ENCODE measurements at places on chromosomes 16 and 17.

DNA sequence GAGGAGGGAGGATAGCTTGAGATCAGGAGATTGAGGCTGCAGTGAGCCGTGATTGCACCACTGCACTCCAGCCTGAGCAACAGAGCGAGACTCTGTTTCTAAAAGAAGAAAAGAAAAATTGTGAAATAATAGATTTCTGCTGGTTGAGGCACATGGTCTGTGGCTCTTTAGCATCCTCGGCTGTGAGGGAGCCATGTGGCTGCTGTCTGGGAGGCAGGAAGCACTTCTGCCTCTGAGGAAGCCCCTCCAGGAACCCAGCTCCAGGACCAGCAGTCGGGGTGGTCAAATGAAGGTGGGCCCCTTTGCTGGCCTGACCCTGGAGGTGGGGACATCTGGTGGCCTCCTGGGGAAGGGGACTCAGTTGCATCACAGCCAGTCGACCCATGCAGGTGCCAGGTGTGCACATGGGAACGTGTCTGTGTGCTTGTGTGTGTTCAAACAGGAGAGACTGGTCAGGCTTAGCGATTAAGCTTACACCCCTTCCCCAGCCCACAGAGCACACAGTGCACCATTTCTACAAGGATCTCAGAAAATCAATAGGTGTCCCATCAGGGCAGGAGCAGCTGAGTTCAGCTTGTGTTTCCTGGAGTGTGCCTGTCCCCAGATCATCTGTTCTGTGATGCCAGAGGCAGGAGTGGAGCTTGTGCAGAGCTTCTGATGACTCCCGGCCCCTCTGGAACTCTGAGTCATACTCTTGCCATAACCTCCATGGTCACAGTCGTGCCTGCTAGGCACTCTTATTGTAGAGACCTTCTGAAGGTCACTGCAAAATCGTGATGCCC, 24.3 kb upstream of the MGAT5B start:
- no peak for DNase-seq

DNA sequence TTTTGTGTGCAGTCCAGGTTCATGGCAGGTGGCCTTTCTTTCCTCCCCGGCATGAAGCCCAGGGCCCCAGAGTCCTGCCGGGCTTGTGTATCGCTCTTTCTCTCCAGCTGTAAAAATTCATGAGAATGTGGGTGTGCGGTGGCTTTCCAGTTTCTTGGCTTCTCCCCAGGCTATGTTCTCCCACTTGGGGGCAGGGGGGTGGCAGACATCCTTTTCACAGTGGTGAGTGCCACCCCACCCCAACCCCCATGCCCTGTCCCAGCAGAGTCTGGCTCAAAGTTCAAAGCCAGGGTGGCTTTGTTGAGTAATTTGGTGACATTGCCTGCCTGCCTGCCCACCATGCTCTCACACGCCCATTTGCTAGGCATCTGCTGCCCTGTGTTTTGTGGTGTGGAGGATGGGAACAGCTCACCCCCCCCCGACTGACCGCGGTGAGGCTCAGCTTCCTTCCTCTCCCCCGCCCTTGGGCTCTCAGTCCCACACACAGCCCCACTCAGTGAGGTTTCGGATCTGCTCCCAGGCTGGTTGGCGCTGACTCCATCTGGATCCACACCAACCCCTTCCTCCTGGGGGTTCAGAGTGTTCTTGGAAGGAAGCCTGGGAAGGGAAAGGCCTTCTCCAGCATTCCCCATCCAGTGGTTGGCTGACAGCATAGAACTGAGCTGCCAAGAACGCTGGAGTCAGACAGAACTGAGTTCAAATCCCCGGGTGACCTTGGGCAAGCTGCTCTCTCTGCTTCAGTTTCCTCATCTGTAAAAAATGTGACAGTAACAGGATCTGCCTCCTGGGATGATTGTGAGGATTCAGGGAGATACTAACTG, 36.0 kb downstream of the CHD9 start:
- DNase-seq: peak; percentile 99

GRCh38 chr16:9123871-9124270, 32.4 kb downstream of the HAPSTR1 start:
- DNase-seq: no peak

DNA sequence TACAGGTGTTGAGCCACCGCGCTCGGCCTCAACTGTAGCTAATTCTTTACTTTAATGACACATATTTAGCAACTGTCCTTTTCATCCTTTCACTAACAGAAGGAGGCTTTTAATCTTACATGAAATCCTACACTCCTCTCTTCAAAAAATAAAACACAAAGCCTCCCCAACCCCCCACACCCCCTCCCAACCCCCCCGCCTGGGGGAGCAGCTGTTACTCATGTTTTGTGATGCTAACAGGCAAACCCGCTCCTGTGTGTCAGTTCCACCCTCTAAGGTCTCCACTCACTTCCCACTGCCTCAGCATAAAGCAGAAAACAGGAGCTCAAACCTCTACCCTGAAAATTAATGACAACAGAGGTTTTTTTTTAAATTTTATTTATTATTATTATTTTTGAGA, 55.4 kb upstream of the SLC25A19 start:
- no peak for DNase-seq

- DNase-seq: no peak
Measured at GRCh38 chr16:3137267-3137666, 2.4 kb downstream of the ZNF213 start.

DNA sequence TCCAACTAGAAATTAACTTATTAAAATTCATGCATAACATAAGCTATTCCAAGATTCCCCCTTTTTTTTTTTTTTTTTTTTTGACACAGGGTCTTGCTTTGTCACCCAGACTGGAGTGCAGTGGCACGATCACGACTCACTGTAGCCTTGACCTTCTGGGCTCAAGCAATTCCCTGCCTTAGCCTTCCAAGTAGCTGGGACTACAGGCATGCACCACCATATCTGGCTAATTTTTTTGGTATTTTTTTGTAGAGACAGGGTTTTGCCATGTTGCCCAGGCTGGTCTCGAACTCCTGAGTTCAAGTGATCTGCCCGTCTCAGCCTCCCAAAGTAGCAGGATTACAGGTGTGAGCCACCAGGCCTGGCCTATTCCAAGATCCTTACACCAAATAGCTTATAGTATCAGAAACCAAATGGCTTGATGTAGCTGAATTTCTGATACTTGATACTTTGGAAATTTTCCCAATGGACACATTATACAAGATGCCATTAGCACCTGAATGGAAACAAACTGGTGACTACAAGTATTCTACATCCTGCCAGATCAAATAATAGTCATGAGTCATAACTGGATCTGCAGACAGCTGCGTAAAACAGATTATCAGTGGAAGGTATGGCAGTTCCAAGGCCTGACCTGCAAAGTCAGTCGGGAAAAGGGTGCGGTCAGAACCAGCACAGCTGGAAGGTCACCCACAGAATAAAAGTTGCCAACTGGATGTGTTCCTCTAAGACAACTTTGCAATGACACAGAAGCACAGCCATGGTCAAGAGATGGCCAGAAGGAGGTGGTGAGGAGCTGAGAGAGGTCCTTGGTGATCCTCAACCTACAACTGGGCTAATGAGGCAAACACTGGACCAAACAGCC, 14.5 kb downstream of the TUBG1 start:
- DNase-seq: no peak

GRCh38 chr16:30755955-30756780, 5.7 kb downstream of the CFAP119 start:
- no peak for DNase-seq

- DNase-seq: no peak
Measured at GRCh38 chr17:74853669-74854068, 6.0 kb downstream of the GRIN2C start.

DNA sequence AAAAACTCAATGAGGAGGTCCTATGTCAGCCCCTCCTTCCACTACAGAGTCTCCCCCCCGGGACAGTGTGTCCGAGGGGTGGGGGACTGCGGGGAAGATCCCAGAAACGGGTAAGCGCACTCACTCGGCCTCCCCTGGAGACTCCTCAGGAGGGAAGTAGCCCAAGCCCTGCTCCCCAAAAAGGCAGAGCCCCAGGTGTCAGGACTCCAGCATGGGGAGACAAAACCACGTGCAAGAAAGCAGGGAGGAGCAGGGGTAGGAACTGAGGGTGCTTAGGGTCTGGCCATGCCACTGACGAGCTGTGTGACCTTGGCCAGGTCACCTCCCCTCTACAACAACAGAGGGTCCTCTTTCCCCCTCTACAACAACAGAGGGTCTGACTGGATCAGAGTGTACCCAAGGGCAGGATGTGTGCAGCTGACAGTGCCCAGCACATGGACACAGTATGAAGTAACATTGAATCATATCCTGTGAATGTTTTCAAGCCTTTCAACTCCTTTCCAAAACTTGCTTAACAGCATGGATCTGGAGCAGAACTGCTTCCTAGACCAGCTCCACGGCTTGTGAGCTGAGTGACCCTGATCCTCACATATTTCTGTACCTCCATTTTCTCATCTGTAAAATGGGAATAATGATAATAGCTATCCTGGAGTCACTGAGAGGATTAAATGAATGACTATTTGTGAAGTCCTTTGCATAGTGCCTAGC, 2.1 kb upstream of the NAGS start:
- DNase-seq: peak; percentile 83

- DNase-seq: no peak
Measured at GRCh38 chr16:58009856-58010416, 8.7 kb downstream of the USB1 start.

GRCh38 chr17:42795061-42795460, 3.4 kb downstream of the COA3 start:
- DNase-seq: no peak

- peak; percentile 87 for DNase-seq
Measured at GRCh38 chr17:78789663-78790181, 7.6 kb upstream of the CYTH1 start.

DNA sequence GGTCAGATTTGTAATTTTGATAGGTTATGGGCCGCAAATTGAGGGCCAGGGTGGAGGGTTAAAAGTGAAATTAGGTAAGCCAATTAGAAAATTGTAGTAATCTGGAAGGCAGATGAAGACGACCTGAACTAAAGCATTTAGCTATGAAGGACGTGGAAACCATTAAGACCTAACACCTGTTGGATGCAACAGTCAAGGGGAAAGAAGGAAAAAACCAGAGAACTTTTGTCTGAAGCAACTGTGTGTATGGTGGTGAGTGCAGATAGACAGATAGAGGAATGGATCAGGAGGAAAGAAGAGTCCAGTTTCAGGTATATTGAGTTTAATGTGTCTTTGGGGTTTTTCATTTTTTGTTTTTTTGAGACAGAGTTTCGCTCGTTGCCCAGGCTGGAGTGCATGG, 40.2 kb upstream of the MARCHF10 start:
- no peak for DNase-seq

DNA sequence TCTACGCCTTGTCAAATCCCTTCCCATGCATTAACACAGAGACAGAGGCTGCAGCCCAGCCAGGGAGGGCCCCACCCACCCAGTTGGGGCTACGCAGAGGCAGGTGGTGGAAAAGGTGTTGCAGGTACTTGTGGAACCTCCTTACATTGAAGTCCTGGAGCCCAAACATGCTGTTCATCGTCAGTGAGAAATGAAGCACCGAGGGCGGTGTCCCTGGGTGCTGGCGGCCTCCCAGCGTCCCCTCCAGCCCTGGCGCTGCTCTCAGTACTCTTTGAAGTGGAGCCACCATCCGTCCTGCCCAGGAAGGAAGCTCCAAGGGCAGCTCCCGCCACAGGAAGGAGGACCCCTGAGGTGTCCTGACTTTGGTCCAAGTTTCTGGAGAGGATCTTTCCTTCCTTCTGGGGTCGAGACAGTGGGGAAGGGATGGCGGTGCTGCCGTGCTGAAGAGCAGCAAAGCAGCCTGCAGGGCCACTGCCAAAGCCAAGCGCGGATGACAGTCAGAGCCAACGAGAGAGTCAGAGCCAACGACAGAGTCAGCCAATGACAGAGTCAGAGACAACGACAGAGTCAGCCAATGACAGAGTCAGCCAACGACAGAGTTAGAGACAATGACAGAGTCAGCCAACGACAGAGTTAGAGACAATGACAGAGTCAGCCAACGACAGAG, 23.4 kb downstream of the LMF1 start:
- no peak for DNase-seq

GRCh38 chr17:61393550-61393903, 6.1 kb upstream of the TBX2 start:
- no peak for DNase-seq

DNA sequence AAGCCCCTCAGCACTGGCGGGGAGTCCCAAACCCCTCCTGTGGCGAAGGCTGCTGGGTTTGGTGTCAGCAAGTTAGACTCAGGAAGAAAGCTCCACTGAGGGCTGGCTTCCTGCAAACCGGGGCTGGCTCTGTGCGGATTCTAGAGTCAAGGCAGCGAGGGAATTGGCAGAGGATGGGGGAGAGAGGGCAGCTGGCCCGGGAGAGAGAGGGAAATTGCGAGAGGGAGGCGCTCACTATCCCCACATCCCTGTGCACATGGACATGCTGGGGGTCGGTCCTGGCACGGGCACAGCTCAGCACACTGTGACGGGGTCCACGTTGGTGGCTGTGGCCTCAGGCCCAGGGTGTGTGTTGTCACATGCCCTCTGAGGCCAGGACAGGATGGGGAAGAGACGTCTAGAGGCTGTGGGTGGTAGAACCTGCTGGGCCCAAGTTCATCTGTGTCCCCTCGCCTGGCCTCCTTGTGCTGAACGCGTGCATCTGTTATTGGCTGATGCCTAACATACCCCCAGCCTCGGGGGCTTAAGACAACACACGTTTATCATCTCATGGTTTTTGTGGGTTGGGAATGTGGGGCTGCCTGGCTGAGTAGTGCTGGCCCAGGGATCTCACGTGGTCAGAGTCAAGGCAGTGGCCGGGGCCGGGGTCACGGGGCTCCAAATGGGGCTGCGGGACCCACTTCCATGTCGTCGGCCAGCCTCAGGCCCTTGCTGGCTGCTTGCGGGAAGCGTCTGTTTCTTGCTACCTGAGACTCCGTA, 16.7 kb upstream of the JPH3 start:
- DNase-seq: no peak
